ENCODE measurements at places on chromosomes 5 and 9.
A peak's percentile ranks its signal among the peaks of the same experiment; 100 is the strongest.

DNA sequence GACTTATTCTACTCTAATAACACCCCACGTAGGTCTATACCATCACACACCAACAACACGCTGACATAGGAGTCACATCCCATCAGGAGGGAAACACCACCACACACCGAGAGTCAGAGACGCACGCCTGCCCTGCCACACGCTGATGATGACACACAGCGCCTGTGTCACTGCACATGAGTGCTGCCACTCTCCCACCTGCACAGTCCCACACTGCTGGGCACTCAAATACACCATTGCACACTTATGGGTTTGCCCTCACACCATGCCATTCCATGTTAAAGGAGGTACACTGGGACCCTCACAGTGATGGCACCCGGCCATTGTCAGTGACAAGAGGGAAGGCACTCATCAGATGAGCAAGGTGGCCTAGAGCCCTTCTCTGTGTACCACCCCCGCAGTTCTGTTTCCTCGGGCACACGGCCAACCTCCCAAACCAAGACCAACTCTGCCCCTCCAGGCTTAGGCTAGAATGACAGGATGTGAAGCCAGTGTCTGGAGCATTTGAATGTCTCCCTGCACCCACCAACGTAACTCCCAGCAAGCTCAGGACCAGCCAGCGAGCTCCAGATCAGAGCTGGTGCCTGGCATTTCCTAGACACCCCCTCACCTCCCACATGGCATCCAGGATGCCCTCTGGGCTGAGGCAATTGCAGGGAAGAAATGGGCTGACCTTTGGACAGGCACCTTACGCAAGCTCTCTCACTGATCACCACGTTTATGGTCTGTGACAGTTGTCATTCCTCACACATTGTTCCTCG lies 3.6 kb upstream of the CPLX2 start:
- DNase-seq = no peak
- H3K4me3 ChIP-seq = no peak overlapping the region
- H3K27me3 ChIP-seq = peaks cover 23% of the 10 kb centered on the region
- no peak overlapping the region for H3K27ac ChIP-seq

DNA sequence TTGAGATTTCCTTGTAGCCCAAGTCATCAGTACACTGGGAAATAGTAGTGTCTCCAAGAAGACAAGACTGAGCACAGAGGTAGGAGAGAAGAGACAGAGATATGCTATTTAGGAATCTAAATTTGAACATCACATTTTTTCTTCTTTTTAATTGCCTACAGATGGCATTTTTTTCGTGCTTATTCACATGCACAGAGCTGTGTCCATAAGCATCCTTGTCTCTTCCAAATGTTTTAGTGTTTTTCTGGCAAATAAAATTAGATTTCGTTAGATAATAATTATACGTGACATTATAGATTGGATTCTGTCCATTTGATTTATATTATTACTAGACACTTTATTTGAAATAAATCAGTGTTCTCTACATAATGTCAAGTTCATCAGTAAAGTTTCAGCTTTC lies 80.9 kb downstream of the PRR16 start:
- H3K27me3 ChIP-seq = no peaks in the 10 kb centered on the region
- no peak overlapping the region for H3K27ac ChIP-seq
- no peaks in the 10 kb centered on the region for H3K4me1 ChIP-seq
- no peaks in the 10 kb centered on the region for H3K36me3 ChIP-seq
- H3K4me3 ChIP-seq = no peak overlapping the region

DNA sequence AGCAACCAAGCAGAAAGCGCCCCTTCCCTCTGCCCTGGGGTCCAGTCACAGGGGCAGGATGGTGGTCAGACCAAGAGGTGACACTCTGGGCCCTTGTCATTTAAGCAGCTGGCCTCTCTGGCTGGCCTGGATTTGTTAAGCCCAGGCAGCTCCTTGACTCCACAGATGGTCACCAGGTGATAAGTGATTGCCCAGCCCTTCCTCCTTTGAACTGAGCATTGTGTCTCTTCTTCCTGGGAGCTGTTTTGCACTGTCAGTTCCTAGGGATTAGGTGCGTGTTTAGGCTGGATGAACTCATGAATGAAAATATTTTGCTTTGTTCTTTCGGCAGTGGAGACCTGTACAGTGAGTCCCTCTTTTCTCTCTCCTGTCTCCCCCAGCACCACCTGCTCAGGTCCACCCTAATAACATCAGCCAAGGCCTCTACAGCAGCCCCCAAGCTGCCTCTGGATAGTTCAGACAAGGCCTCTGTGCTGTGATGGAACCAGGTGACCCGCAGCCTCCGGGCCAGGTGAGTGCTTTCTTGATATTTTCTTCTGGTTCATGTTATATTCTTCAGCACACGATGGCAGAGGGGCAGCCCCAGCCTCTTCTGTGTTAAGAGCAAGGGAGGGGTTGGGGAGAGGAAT lies 139.7 kb upstream of the PITX1 start:
- H3K4me1 ChIP-seq = no peaks in the 10 kb centered on the region
- no peak overlapping the region for H3K27ac ChIP-seq
- DNase-seq = no peak
- H3K4me3 ChIP-seq = no peak overlapping the region
- H3K36me3 ChIP-seq = no peaks in the 10 kb centered on the region

DNA sequence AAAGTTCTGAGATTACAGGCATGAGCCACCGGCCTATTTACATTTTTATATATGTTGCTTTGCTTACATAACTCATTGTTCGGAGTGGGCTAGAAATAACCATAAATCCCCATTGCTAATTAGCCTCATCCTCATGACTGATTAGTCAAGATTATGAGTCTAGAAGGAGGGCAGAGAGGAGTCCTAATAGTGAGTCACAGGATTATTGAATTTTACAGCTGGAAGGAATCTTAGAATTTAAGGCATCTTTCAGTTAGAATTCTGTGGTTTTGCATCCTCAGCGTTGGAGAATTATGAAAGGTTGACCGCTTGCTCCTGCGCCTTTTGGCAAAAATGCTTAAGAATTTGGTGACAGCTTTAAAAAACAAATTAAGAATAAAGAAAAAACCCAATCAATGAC lies 2.6 kb upstream of the PBX3 start:
- no peak overlapping the region for H3K4me3 ChIP-seq
- peaks cover 3% of the 10 kb centered on the region for H3K27me3 ChIP-seq
- H3K4me1 ChIP-seq = peaks cover 18% of the 10 kb centered on the region
- no peaks in the 10 kb centered on the region for H3K36me3 ChIP-seq

DNA sequence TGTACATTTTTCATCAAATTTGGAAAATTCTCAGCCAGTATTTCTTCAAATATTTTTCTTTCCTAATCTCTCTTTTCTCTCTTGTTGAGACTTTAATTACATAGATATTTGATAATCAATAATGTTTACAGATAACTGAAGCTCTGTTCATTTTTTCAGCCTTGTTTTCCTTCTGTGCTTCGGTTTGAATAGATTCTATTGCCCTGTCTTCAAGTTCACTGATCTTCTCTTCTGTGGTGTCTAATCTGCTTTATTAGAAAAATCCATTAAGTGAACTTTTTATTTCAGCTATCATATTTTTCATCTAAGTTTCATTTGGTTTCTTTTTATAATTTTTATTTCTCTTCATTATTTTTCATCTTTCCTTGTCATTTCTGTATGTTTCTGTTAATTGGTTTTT lies 54.1 kb downstream of the AMBP start:
- no peak for DNase-seq
- H3K27ac ChIP-seq = no peak overlapping the region
- peaks cover 20% of the 10 kb centered on the region for H3K36me3 ChIP-seq
- no peaks in the 10 kb centered on the region for H3K4me1 ChIP-seq
- H3K27me3 ChIP-seq = no peaks in the 10 kb centered on the region
- no peak overlapping the region for H3K4me3 ChIP-seq

DNA sequence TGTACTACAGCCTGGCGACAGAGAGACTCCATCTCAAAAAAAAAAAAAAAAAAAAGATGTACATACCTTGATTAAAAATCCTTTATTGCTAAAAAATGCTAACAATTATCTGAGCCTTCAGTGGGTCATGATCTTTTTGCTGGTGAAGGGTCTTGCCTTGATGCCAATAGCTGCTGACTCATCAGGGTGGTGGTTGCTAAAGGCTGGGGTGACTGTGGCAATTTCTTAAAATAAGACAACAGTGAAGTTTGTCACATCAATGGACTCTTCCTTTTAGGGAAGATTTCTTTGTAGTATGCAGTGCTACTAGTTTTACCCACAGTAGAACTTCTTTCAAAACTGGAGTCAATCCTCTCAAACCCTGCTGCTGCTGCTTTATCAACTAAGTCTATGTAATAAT lies 33.9 kb upstream of the OTULINL start:
- H3K4me1 ChIP-seq = peaks cover 6% of the 10 kb centered on the region
- H3K27me3 ChIP-seq = peaks cover 21% of the 10 kb centered on the region
- no peaks in the 10 kb centered on the region for H3K36me3 ChIP-seq
- no peak overlapping the region for H3K27ac ChIP-seq
- H3K4me3 ChIP-seq = no peak overlapping the region

- H3K4me1 ChIP-seq = peaks cover 12% of the 10 kb centered on the region
- H3K4me3 ChIP-seq = peak overlapping the region; percentile 78
- peak; percentile 66 for DNase-seq
Measured at GRCh38 chr5:139543423-139543991, 17.6 kb upstream of the UBE2D2 start.

DNA sequence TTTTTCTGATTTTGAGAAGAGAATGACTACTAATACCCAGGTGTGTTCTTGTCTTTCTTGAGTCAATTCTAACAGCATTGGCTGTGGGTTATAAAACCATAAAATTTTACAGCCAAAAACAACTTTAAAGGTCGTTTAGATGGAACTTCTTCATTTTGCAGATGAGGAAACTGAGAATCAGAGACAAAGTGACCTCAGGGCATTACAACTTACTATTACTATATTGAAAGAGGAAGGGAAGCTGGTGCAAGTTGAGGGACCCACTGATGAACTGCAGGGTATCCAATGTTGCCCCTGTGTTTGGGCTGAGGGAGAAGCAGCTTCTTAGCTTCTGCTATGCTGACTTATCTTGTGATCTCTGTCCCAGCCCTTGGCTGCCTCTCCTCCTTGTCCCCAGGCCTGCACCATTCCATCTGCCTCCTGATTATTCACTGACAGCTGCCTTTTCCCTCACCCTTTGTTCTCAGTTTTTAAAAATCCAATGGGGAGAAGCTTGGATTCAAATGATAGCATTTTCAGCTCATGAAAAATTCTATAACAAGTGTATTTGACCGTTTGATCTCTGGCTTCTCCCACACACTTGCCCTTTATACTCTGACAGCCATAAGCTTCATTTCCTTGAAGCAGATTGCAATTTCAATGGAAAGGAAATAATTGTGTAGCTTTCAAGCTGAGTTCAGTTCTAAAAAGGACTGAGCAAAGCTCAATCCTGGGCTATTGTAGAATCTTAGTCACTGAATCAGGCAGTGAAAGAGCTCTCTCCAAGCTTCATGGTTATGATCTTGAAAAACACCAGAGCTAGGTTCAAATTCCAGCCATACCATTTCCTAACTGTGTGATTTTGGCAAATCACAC lies 68.5 kb downstream of the TMC1 start:
- peaks cover 3% of the 10 kb centered on the region for H3K27me3 ChIP-seq
- H3K4me3 ChIP-seq = no peak overlapping the region
- no peaks in the 10 kb centered on the region for H3K36me3 ChIP-seq
- H3K4me1 ChIP-seq = peaks cover 7% of the 10 kb centered on the region
- DNase-seq = no peak
- H3K27ac ChIP-seq = no peak overlapping the region

GRCh38 chr9:18639911-18640310 lies 166.0 kb downstream of the ADAMTSL1 start:
- no peak overlapping the region for H3K27ac ChIP-seq
- no peaks in the 10 kb centered on the region for H3K27me3 ChIP-seq
- H3K36me3 ChIP-seq = no peaks in the 10 kb centered on the region
- H3K4me3 ChIP-seq = no peak overlapping the region
- DNase-seq = no peak

DNA sequence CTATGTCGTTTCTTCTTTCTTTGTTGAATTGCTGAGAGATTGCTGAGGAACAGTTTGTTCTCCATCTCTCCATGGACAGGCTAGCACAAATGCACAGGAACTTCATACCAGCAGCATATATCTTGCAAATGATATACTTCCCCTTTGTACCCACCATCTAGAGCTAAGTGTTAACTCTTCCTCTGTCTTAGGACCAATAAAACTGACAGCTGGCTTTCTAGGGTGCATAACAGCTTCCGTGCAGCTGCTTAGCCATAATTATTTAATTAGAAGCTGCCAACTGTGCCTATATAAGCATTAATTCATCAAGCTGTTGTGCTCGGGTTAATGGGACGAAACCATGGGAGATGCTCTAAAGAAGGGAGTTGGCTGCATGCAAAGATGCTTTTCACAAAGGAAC lies 38.7 kb downstream of the KCTD16 start:
- DNase-seq = no peak
- no peak overlapping the region for H3K4me3 ChIP-seq
- H3K27me3 ChIP-seq = peaks cover 18% of the 10 kb centered on the region
- no peaks in the 10 kb centered on the region for H3K36me3 ChIP-seq
- no peaks in the 10 kb centered on the region for H3K4me1 ChIP-seq
- H3K27ac ChIP-seq = no peak overlapping the region

- H3K4me3 ChIP-seq = no peak overlapping the region
- DNase-seq = no peak
- H3K4me1 ChIP-seq = peaks cover 2% of the 10 kb centered on the region
- no peak overlapping the region for H3K27ac ChIP-seq
- H3K36me3 ChIP-seq = peaks cover 5% of the 10 kb centered on the region
- H3K27me3 ChIP-seq = no peaks in the 10 kb centered on the region
Measured at GRCh38 chr5:83084336-83084735, 7.0 kb downstream of the XRCC4 start.

- peaks cover 5% of the 10 kb centered on the region for H3K27me3 ChIP-seq
- no peaks in the 10 kb centered on the region for H3K4me1 ChIP-seq
- no peaks in the 10 kb centered on the region for H3K36me3 ChIP-seq
- no peak overlapping the region for H3K4me3 ChIP-seq
- no peak overlapping the region for H3K27ac ChIP-seq
- DNase-seq = no peak
Measured at GRCh38 chr5:57576317-57576716, 93.7 kb upstream of the ACTBL2 start.

- H3K4me1 ChIP-seq = no peaks in the 10 kb centered on the region
- H3K36me3 ChIP-seq = no peaks in the 10 kb centered on the region
- DNase-seq = no peak
- no peak overlapping the region for H3K4me3 ChIP-seq
- H3K27me3 ChIP-seq = no peaks in the 10 kb centered on the region
Measured at GRCh38 chr9:18594837-18595236, 120.9 kb downstream of the ADAMTSL1 start.

DNA sequence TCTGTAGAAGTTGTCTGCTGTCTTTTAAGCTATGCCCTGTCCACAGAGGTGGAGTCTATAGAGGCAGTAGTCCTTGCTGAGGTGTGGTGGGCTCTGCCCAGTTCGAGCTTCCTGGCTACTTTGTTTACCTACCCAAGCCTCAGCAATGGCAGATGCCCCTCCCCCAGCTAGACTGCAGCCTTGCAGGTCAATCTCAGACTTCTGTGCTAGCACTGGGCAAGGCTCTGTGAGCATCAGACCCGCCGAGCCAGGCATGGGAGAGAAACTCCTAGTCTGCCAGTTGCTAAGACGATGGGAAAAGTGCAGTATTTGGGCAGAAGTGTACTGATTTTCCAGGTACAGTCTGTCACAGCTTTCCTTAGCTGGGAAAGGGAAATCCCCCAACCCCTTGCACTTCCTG lies 694.1 kb upstream of the CDH6 start:
- H3K36me3 ChIP-seq = no peaks in the 10 kb centered on the region
- H3K27ac ChIP-seq = no peak overlapping the region
- no peaks in the 10 kb centered on the region for H3K4me1 ChIP-seq
- no peak for DNase-seq
- no peaks in the 10 kb centered on the region for H3K27me3 ChIP-seq
- no peak overlapping the region for H3K4me3 ChIP-seq

GRCh38 chr5:114695292-114695904 lies 333.5 kb downstream of the KCNN2 start:
- DNase-seq = no peak
- H3K4me1 ChIP-seq = no peaks in the 10 kb centered on the region
- H3K27me3 ChIP-seq = no peaks in the 10 kb centered on the region
- no peak overlapping the region for H3K4me3 ChIP-seq

GRCh38 chr5:43564289-43564850 lies 7.5 kb upstream of the PAIP1 start:
- H3K4me1 ChIP-seq = no peaks in the 10 kb centered on the region
- no peaks in the 10 kb centered on the region for H3K36me3 ChIP-seq
- H3K27me3 ChIP-seq = peaks cover 7% of the 10 kb centered on the region

All from memory B cell (primary cell).